ENCODE measurements at places on chromosomes 2 and 18.

DNA sequence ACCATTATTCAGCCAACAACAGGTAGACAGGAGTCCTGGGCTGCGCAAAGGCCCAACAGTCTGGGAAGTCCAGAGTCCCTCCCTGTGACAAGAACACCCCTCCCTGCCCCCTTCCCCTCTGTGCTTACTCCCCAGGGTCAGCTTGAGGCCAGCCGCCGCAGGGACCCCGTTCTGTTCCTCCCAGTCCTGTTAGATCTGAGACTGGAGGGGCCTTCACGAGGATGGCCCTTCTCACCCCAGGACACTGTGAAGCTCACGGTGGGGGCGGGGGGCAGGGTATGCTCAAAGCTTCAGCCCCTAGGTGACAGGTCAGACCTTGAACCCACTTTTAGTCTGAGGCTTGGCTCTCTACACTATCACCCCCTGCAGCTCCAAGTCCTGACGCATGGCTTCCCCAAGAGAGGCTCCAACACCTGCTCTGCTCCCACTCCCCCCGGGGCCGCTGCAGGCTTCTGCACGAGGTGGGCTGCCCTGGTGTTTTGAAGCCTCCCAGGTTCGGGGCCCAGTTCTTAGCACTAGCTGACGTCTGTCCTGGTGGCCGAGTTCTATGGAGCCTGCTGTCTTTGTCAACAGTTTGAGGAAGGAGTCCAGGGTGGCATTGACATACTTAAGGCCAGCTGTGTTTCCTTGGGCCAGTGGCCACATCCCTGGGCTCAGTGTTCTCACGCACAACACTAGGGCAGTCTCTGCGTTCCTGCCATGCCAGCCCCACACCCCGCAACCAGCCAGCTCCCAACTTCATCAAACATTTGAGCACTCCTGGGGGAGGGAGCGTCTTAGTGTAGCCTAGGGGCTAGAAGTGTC, 37.2 kb upstream of the HPCAL1 start:
- no peak for DNase-seq

GRCh38 chr2:44713170-44713569, 228.3 kb upstream of the SIX3 start:
- DNase-seq, result no peak

GRCh38 chr2:69465513-69466456, 28.6 kb upstream of the NFU1 start:
- DNase-seq, result no peak

- DNase-seq, result no peak
These were observed 130.5 kb downstream of the DSEL start for GRCh38 chr18:67386032-67386431.

DNA sequence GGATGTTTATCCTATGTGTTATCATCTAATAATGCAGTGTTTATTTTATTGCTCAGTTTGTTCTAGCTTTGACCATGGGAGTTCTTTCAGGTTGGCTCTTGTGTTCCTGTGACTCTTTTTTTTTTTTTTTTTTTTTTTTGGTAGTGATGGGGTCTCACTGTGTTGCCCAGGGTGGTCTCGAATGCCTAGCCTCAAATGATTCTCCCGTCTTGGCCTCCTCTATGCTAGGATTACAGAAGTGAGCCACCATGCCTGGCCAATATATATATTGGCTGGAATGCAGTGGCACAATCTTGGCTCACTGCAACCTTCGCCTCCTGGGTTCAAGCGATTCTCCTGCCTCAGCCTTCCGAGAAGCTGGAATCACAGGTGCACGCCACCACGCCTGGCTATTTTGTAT, 18.9 kb upstream of the NFU1 start:
- DNase-seq, result no peak

- DNase-seq, result no peak
These were observed 140.2 kb upstream of the ETAA1 start for GRCh38 chr2:67256892-67257291.

- DNase-seq, result no peak
These were observed 123.1 kb downstream of the OSR1 start for GRCh38 chr2:19235308-19235707.

GRCh38 chr18:75130591-75131328, 78.2 kb downstream of the PTGR3 start:
- DNase-seq, result no peak

DNA sequence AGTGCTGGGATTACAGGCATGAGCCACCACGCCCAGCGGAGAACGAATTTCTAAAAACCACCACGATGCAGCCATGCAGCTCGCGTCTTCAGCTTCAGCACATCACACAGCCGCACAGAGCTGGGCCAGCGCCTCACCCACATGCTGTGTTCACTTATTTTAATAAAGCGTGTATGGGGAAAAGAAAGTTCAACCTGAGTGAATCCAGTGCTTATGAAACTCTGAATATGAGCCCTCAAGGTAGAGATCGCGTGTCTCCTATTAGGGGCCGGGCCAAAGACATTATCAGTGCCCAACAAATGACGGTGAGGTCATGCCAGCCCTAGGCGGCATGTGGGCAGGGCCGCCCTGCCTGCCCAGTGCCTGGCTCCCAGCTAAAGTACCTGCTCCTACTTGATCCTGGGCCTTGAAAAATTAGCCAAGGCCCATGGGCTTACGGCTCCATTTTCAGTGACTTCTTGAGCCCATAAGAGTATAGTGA, 44.3 kb downstream of the SPRED2 start:
- DNase-seq, result no peak

DNA sequence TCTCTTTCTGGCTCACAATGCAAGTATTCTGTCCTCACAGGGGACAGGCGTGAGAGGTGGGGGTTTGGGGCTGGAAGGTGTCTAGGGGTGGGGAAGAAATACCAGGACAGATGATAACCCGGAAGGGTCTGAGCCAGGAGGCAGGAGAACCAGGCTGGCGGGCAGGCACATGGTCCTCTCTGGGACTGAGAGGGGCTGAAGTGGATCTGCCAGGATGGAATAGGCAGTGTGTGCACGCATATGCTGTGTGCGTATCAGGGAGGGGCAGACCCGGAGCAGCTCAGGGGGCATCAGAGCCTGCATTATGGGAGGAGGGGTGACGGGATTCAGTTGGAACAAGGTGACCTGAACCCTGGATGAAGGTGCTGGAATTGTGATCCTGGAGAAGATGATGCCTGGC, 157.3 kb downstream of the DYSF start:
- DNase-seq, result no peak
